ENCODE measurements at places on chromosomes 12 and 14.

- DNase-seq, result no peak
These were observed 58.2 kb upstream of the FLRT2 start for GRCh38 chr14:85471744-85472143.

DNA sequence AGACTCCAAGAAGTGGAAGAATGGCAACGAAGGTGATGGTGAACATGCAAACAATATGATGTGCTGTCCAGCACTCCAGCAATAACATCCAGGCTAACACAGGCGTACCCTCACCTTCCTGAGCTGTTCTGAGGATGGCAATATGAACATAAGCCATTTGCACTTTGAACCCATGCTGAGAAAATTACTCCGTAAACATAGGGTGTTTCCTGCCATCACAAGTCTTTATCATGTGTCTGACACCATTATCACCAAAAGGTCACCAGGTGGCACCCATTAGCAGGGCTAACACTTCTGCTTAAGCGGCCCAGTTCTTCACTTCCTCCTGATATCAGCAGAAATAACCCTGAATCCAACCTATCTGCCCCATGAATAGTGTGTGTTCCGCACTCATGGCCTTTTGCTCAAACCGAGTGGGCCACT is 482.8 kb downstream of the MED13L start:
- peak; percentile 18 for DNase-seq

DNA sequence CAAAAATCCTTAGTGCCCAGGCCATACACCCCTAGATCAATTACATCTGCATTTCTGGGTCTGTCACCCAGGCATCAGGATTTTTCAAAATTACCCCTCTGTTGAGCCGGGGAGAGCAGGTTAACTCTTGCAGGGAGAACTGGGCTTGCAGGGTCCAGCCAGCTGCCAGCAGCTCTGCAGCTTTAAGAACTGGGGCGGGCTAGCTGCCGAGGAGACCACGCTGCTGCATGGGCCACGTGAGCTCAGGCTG is at the start of gene DGLUCY:
Gene DGLUCY, plus strand, starts transcription at position 245 of the 250 bp plus-strand sequence. CDS start 46,222 bp downstream, outside the sequence.
- DNase-seq, result peak; percentile 87

DNA sequence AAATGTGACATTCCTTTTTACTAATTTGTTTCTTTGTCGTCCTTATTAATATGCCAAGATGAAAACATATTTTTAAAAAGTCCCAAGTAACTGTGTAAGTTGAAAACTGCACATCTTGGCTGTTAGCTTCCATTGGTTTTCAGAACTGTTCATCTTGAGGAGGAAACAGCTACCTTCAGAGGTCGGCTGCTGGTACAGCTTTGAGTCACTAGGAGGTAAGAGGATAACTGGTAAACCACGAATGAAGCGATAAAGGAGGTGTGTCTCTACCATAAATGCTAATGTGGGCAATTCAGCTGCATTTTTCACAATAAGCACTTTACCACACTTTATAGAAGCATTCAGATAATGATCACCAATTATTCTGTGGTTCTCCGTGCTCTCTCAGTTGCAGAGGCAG is 137.5 kb upstream of the KRAS start:
- DNase-seq, result peak; percentile 46

DNA sequence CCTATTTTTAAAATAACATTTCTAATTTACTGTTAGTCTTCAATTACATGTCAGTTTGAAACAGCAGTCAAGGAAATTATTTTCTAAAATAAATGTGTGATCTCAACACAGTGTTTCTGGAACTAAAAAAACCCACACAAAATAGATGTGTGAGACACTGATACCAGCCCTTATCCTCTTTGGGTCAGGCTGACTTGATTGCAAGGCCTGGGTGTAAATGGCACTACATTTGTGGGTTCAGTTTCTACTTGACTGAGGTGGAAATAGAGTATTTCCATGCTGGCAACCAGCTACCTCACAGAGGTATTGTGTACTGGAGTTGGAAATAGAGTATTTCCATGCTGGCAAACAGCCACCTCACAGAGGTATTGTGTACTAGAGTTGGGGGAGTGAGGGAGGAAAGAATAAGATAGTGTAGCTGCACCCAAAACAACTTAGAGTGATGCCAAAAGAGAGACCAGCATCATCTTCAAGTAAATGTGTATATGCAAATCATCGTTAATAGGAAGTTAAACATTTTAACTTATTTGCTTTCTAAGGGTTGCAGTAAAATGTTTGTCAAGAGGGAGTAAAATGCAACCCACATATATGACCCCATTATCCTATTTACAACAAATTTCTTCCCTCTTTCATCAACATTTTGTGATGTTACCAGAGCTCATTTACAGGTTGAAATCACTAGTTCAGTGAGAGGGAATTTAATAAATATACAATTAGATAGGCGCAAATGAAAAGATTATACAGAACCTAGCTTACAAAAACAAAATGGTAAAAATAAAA is 10.7 kb upstream of the LYZ start:
- DNase-seq, result no peak

- DNase-seq, result no peak
These were observed 940 bp downstream of the MOAP1 start for GRCh38 chr14:93183596-93184317.

GRCh38 chr14:85333313-85333712 is 196.6 kb upstream of the FLRT2 start:
- no peak for DNase-seq

- DNase-seq, result no peak
These were observed 219.1 kb downstream of the PHLDA1 start for GRCh38 chr12:75812271-75813018.

DNA sequence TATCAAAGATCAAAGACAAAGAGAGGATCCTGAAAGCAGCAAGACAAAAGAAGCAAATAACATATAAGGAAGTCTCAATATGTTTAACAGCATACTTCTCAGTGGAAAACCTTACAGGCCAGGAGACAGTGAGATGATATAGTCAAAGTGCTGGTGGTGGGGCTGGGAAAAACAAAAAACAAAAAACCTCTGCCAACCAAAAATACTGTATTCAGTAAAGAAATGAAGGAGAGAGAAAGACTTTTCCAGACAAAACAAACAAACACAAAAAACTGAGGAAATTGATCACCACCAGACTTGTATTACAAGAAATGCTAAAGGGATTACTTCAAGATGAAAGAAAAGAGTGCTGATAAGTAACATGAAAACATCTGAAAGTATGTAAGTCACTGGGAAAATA is 221.2 kb downstream of the ADGRD1 start:
- no peak for DNase-seq

DNA sequence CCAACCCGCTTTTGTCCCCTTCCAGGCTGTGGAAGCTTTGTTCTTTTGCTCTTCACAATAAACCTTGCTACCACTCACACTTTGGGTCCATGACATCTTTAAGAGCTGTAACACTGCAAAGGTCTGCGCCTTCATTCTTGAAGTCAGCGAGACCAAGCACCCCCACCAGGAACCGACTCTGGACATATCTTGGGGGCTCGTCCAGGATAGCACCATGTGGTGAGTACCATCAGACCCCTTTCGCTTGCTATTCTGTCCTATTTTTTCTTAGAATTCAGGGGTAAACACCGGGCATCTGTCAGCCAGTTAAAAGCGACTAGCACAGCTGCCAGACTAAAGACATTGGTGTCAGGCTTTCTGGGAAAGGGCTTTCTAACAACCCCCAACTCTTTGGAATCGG is 137.6 kb upstream of the PPFIA2 start:
- DNase-seq, result no peak

GRCh38 chr12:124294780-124295341 is at the start of gene RFLNA:
TSS of gene RFLNA (plus strand) at chr12:124295093. CDS start at chr12:124295430, 337 bp downstream.
- DNase-seq, result no peak

DNA sequence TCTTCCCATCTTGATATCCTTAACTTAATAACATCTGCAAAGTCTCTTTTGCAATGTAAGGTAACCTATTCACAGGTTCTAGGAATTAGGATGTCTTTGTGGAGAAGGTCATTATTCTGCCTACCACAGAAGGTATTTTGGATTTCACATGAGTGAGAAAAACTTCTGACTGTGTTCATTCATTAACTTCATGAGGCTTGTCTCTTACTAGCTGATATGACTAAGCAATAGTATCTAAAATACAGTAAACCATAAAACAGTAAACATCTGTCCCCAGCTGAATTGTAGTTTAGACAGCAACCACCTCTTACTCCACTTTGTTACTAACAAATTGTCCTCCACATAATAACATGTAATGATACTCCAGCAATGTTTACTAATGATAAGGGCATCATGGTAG is 198.1 kb downstream of the SEC23A start:
- DNase-seq, result no peak

DNA sequence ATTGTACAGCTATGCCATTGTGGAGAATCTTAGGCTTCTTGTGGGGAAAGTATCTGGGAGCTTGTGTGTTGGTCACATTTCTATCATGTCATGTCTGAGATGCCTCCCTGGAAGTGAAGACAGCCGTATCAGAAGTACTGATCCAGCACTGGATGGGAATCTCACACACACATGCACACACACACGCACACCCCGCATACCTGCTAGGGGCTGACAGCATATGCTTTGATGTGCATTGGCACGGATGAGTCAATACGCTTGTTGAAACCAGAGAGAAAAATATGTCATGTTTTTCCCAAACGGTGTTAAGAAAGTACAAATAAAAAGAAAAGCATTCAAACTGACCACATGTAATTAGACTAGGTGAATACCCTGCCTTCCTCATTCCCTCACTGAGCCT is 260.8 kb downstream of the KTN1 start:
- DNase-seq, result no peak

DNA sequence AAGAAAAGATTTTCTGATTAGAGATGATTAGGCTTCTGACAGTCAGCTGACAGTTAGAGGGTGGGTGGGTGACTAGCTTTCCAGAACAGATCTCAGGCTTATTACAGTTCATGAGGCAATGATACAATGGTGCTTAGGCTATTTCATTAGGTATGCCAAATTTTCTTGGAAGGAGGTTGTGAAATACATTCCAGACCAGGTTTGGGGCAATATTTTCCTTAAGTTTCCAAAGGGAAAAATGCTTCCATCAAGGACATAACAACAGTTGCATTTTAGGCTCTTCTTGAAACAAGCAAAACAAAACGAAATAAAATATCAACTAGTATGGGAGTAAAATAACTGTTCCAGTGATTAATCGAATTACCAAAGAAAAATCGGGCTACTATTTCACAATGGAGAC is 59.3 kb upstream of the CNTN1 start:
- no peak for DNase-seq

GRCh38 chr12:96635844-96636243 is 146.5 kb downstream of the CFAP54 start:
- DNase-seq, result no peak

- no peak for DNase-seq
These were observed 61.0 kb upstream of the PELI2 start for GRCh38 chr14:56057071-56057741.

DNA sequence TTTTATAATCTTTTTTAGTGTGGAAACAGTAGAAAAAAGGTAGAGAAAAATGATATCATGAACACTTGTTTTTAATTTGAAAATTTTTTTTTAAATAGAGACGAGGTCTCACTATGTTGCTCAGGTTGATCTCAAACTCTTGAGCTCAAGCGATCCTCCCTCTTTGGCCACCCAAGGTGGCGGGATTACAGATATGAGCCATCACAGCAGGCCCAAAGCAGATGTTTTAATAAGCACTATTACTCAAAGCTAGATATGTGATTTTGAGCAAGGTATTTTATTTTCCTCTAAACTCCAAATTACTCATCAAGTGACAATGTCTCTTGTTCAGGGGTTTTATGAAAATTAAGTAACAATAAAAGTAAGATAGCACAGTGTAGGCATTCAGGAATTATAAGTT is 10.7 kb upstream of the WDR89 start:
- no peak for DNase-seq

GRCh38 chr14:71651228-71651627 is 281.0 kb upstream of the RGS6 start:
- DNase-seq, result no peak

DNA sequence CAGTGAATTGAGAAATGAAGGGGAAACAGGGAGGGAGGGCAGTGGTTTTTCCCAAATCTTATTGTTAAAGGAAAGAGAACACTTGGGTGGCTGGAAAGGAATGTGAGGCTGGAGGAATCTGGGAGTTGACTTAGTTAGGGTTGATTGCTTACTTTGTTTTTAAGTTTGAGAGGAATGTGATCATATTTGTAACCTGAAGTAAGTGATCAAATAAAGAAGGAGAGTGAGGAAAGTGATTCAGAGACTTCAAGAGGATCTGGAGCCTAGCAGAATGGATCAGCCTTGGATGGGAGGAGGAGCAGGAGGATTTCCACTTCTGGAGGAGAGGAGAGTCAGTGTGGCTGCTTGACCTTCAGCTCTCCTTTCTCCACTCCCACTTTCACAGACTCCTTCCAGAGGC is 6.0 kb upstream of the LRP6 start:
- DNase-seq, result no peak

DNA sequence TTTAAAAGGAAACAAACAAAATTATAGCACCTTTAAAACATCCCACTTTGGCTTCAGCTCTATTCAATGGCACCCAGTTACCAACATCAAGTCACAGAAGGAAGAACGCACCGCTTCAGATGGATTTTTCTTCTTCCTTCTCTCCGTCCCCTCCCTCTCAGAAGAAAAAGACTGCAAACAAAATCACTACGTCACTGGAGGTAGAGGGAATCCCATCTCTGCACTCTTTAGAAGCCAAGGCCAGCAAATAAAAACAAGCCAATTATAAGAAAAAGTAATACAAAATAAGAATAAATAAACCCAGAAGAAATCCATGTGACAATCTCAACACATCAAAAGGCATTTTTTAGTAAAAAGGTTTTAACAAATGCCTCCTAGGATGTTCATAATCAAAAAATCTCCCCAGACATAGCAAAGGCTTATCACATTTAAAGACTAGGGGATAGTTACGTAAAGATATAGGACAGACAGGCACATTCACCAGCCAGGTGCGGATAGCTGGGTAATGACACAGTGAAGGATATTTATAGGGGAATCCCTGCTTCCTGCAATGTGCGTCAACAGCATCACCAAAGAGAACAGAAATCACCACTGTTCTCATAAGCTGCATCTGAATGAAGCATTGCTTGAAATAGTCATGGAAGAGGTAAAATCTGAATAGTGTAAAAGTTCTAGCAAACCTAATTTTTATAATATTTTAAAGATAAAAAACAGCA is 89.4 kb downstream of the R3HDM2 start:
- DNase-seq, result no peak

- DNase-seq, result peak; percentile 6
These were observed 325.7 kb downstream of the ADGRD1 start for GRCh38 chr12:131279281-131279921.

GRCh38 chr12:43835264-43835655 is 621 bp upstream of the TMEM117 start:
- no peak for DNase-seq

DNA sequence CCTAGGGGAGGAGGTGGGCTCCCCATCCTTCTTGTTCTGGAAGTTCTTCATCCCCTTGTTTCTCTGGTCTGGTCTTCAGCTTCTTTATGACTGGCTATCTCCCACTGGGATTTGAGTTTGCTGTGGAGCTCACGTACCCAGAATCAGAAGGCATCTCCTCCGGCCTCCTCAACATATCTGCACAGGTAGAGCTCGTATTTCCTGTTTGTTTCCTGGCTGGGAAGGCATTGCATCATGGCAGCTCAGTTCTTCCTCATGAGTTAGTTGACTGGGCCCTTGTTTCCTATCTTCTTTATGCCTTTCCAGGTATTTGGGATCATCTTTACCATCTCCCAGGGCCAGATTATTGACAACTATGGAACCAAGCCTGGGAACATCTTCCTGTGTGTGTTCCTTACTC is 19.8 kb downstream of the ERG28 start:
- DNase-seq, result no peak
